ENCODE measurements at places on chromosomes 13 and 19. TPM values are rescaled to one million over a fixed set of nuclear protein-coding genes. Genes with fewer than 3 reads are reported as not detected.

The ATP4A gene
- not detected for total RNA-seq

GRCh38 chr13:51000571-51001260 lies 91.1 kb downstream of the RNASEH2B start:
- peak; percentile 93 for DNase-seq

GRCh38 chr13:30615866-30616541 lies 1.7 kb upstream of the USPL1 start:
- no peak for DNase-seq

The SPC24 gene
- 2.7 TPM for total RNA-seq

GRCh38 chr19:48673436-48674100 lies 751 bp upstream of the NTN5 start:
- DNase-seq: no peak

DNA sequence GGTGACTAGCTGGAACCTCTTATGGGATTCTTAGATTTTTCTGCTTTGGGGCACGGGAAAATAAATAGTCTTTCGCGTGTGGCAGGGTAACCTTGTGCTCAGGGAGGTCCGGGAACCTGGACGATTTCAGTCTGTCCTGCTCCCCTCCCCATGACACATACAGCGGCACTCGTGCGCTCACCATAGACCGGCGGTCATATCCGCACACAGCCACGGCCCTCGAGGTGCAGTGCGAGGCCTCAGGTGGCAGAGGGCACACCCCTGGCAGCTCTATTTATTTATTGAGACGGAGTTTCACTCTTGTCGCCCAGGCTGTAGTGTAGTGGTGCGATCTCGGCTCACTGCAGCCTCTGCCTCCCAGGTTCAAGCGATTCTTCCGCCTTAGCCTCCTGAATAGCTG lies 3.0 kb downstream of the ONECUT3 start:
- DNase-seq: no peak

GRCh38 chr19:41434450-41434849 lies 5.3 kb downstream of the DMAC2 start:
- DNase-seq: no peak

The SLC7A10 gene
- total RNA-seq: 5.4 TPM

- DNase-seq: no peak
Observed at GRCh38 chr19:23512151-23512925, 117.1 kb upstream of the ZNF91 start.

GRCh38 chr13:35131471-35131870 lies 189.4 kb downstream of the NBEA start:
- no peak for DNase-seq

GRCh38 chr13:102645701-102646100 lies 48.9 kb downstream of the TPP2 start:
- no peak for DNase-seq

Data from vagina (tissue), 2 donors.